ENCODE measurements at places on chromosomes 2 and 18.

DNA sequence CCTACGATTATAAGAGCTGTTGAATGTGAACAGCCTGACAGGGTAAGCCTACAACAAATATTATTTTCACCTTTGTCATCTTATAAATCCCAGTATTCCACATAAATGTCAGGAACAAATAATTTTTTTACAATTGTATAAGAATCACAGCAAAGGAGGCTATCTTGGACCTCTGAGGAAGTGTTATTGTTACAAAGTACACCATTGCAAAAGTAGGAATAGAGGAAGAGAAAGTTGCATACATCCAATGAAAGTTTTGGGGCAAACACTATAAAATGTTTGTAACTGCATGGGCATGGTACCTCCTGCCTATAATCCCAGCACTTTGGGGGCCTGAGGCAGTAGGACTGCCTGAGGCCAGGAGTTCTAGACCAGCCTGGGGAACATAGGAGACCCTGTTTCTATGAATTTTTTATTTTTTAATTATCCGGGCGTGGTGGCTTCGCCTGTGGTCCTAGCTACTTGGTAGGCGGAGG, 715 bp upstream of the MEMO1 start:
- peaks cover 33% of the 10 kb centered on the region for H3K4me1 ChIP-seq
- no peaks in the 10 kb centered on the region for H3K27me3 ChIP-seq
- peak overlapping the region; percentile 81 for H3K4me3 ChIP-seq
- H3K36me3 ChIP-seq: peaks cover 16% of the 10 kb centered on the region

GRCh38 chr2:46296840-46297545, at the start of gene EPAS1:
EPAS1 (plus strand) TSS chr2:46297407; CDS start chr2:46297912, 505 bp downstream.
- H3K4me3 ChIP-seq: peak within 1 kb of the TSS; percentile 77
- peak; percentile 86 for DNase-seq
- H3K36me3 ChIP-seq: no peaks in the 10 kb centered on the region
- peaks cover 20% of the 10 kb centered on the region for H3K4me1 ChIP-seq
- H3K27ac ChIP-seq: peak within 1 kb of the TSS; percentile 11

DNA sequence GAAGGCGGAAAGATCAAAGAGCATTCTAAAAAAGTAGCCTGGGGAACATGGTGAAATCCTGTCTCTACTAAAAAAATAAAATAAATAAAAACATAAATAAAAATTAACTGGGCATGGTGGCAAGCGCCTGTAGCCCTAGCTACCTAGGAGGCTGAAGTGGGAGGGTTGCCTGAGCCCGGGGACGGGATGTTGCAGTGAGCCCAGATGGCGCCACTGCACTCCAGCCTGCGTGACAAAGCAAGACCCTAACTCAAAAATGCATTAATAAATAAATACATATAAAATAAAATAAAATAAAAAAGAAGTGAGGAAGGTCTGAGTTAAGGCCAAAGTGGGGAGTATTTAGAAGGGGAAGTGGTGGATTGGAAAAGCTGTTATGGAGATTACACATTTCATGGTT, 1.3 kb upstream of the PSMD14 start:
- H3K27ac ChIP-seq: peak overlapping the region; percentile 58
- peaks cover 11% of the 10 kb centered on the region for H3K36me3 ChIP-seq
- peaks cover 2% of the 10 kb centered on the region for H3K27me3 ChIP-seq
- peaks cover 18% of the 10 kb centered on the region for H3K4me1 ChIP-seq

GRCh38 chr2:167353605-167354280, 465.5 kb downstream of the XIRP2 start:
- no peak for DNase-seq
- no peaks in the 10 kb centered on the region for H3K36me3 ChIP-seq
- H3K27ac ChIP-seq: no peak overlapping the region
- H3K27me3 ChIP-seq: no peaks in the 10 kb centered on the region
- no peak overlapping the region for H3K4me3 ChIP-seq

GRCh38 chr2:10863837-10864236, 47.9 kb upstream of the KCNF1 start:
- peaks cover 18% of the 10 kb centered on the region for H3K4me1 ChIP-seq
- no peak overlapping the region for H3K4me3 ChIP-seq
- no peak overlapping the region for H3K27ac ChIP-seq

DNA sequence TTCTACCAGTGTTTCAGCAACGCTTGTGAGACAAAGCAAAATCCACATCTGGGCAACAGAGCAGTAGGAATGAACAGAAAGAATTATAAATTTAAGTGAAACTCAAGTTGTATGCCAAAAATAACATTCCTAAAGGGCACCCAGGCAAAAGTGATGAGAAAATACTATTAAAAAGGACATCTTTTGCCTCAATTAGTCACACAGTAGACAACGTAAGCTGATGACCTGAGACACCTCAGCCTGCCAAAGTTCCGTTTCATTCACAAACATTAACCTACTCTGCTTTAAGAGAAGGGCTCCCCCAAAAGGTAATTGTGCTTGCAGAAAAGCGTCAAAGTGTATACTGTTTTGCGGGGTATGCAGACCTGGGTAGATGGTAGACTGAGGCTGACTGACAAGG, 7.2 kb downstream of the HDLBP start:
- no peak overlapping the region for H3K4me3 ChIP-seq
- H3K27ac ChIP-seq: peak overlapping the region; percentile 52
- no peaks in the 10 kb centered on the region for H3K27me3 ChIP-seq

DNA sequence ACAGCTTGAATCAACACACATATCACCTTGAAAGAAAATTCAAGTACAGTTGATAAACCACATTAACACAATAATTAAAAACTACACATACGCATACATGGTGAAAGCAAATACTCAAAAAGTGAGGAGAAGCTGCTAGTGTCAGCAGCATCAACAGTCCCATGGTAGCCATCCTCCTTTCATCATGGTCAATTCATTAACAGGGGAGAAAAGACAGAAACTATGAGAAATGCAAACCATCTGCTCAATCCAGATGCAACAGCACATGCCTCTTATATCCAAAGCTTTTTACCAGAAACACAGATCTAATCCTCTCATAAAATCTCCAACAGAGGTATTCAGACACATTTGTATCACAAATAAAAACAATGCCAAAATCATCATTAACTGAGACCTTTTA, 81.9 kb upstream of the CHRNA1 start:
- peak overlapping the region; percentile 10 for H3K4me3 ChIP-seq
- H3K4me1 ChIP-seq: peaks cover 25% of the 10 kb centered on the region
- DNase-seq: no peak
- H3K36me3 ChIP-seq: no peaks in the 10 kb centered on the region
- no peak overlapping the region for H3K27ac ChIP-seq

GRCh38 chr2:35365859-35366258, 989.7 kb upstream of the CRIM1 start:
- no peaks in the 10 kb centered on the region for H3K4me1 ChIP-seq
- no peaks in the 10 kb centered on the region for H3K36me3 ChIP-seq
- no peak overlapping the region for H3K4me3 ChIP-seq
- no peak for DNase-seq

DNA sequence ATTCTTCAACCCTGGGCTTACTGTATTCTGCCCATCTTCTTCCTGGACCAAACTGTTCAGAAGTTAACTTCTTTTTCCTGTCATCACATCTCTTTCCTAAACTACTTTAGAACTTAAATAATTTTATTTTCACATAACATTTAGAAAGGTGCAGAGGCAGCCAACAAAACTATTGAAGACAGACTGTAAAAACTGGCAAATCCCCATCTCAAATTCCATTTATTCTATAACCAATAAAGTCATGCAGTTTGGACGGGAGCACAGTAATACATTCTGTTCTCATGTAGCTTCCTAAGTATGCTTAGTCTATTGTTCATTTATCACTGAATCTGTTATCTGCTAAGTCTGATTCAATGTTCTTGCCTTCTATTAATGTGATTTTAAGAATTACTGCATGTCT, 99.1 kb downstream of the SMAD2 start:
- DNase-seq: no peak
- peaks cover 44% of the 10 kb centered on the region for H3K36me3 ChIP-seq
- peaks cover 10% of the 10 kb centered on the region for H3K4me1 ChIP-seq

DNA sequence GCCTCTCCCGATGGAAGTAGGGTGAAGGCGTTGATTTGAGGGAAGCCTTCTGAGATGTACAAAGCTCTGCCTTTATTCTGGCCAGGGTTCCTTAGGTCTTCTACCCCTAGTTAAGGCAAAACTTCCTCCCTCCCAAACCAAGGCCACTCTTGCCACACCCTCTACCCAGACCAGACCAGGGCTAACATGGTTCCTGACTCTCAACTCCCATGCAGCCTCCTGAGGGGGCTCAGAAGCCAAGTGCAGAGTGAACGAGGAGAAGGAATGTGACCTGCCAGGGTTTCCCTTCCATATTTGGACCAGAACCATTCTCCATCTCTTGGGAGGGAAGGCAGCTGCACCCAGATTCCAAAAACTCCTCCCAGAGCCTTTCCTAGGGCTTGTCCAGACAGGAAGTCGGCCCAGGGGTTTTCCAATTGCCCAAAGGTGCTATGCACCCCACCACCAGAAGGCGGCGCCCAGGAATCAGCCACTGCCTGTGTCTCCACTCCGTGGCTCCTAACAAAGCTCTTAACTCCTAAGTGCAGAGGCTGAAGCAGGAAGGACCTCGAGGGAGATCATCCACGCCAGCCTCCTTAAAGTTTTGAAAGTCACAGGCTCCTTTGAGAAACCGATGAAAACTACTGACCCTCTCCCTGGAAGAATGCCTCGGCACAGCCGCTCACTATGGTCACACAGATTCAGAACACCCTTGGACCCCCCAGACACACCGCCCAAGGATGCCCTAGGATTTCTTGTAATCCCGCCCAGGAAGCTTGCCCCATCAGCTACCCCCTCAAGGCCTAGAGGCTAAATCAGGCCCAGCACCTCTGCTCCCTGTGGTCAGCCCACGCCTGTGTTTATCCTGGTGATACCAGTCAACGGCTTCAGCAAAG, 157.8 kb downstream of the SMAD2 start:
- peaks cover 3% of the 10 kb centered on the region for H3K27me3 ChIP-seq
- DNase-seq: peak; percentile 74
- no peaks in the 10 kb centered on the region for H3K36me3 ChIP-seq
- H3K4me3 ChIP-seq: no peak overlapping the region
- peaks cover 2% of the 10 kb centered on the region for H3K4me1 ChIP-seq
- no peak overlapping the region for H3K27ac ChIP-seq

DNA sequence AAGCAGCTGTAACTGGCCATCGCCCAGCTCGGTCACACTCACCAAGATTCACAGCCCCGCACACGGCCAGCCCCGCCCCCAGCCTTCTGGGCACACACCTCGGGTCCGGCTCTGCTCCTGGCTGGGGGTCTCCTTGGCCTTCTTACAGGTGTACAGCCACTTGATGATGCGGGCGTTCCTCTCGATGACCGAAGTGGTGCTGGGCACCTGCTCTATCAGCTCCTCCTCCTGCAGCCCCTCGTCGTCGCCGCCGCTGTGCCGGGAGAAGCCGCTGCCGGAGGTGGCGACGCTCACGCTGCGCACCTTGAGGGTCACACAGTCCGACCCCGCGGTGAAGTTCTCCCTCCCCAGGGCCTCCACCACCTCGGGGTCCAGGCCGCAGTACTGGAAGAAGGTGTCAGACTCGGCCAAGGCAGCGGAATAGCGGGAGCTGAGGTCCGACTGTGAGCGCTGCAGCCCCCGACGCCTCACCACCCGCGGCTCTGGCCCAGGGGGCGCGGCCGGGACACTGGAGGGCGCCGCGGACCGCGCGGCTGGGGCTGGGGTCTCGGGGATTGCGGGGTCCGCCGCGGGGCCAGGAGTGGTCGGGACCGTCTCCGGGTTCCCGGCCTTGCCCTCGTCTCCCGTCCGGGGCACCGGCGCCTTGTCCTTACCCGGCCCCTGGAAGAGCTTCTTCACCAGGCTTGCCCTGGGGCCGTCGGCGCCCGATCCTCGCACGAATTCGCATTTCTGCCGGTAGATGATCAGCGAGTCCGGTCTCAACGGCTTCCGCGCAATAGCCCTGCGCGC, 769 bp downstream of the FAM110C start:
- peaks cover 20% of the 10 kb centered on the region for H3K4me1 ChIP-seq
- no peaks in the 10 kb centered on the region for H3K36me3 ChIP-seq
- H3K4me3 ChIP-seq: peak overlapping the region; percentile 55
- H3K27ac ChIP-seq: no peak overlapping the region
- no peak for DNase-seq

DNA sequence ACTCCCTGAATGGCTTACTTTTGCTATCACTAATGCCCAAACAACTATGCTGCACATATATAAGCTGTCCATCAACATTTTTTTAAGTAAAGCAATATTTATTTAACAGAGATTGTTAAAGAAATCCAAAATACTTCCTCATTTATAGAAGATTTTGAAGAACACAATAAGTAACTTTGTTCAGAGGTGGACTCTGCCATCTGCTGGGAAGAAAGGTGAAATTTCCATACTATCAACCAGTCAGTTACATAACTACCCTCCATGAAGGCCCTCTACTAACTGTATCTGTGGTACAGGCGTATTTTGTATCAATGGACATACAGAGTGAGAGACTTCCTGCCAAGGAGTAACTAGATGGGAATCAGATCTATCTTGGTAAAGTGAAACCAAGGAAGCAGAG, 106.0 kb downstream of the DTNB start:
- no peak overlapping the region for H3K27ac ChIP-seq
- peak; percentile 40 for DNase-seq
- no peak overlapping the region for H3K4me3 ChIP-seq
- H3K27me3 ChIP-seq: no peaks in the 10 kb centered on the region

DNA sequence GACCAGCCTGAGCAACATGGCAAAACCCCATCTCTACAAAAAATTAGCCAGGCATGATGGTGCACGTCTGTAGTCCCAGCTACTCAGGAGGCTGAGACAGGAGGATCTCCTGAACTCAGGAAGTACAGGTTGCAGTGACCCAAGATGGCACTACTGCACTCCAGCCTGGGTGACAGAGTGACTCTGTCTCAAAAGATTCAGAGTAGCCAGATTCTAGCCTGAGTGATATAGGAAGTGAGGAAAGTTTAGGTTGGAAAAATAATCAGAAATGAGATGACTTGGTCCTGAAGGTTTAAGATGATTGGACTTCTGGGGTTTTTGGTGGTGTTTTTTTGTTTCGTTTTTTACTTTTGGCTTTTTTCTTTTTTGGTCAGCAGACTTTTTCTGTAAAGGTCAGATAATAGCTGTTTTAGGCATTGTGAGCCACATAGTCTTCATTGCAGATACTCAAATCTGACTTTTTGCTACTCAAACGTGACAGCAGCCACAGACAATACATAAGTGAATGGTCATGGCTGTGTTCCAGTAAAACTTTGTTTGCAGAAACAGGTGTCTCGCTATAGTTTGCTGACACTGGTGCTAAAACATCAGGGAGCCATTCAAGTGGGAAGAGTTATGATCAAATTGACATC, 104.1 kb upstream of the UBXN4 start:
- H3K27ac ChIP-seq: no peak overlapping the region
- H3K4me3 ChIP-seq: no peak overlapping the region
- H3K4me1 ChIP-seq: peaks cover 10% of the 10 kb centered on the region
- no peak for DNase-seq

- no peaks in the 10 kb centered on the region for H3K27me3 ChIP-seq
- DNase-seq: no peak
- H3K36me3 ChIP-seq: peaks cover under 1% of the 10 kb centered on the region
- H3K4me3 ChIP-seq: no peak overlapping the region
Observed at GRCh38 chr2:65214361-65214760, 13.3 kb upstream of the ACTR2 start.

- no peak overlapping the region for H3K4me3 ChIP-seq
- no peaks in the 10 kb centered on the region for H3K4me1 ChIP-seq
- H3K36me3 ChIP-seq: no peaks in the 10 kb centered on the region
- DNase-seq: no peak
- peaks cover 2% of the 10 kb centered on the region for H3K27me3 ChIP-seq
- H3K27ac ChIP-seq: no peak overlapping the region
Observed at GRCh38 chr2:189521699-189522434, 58.7 kb downstream of the SLC40A1 start.

- H3K4me3 ChIP-seq: no peak overlapping the region
- peaks cover 14% of the 10 kb centered on the region for H3K4me1 ChIP-seq
- H3K27me3 ChIP-seq: no peaks in the 10 kb centered on the region
- DNase-seq: no peak
- no peak overlapping the region for H3K27ac ChIP-seq
- no peaks in the 10 kb centered on the region for H3K36me3 ChIP-seq
Observed at GRCh38 chr18:23927821-23928746, 86.5 kb upstream of the TTC39C start.

All from activated CD8-positive, alpha-beta T cell treated with anti-CD3 and anti-CD28 coated beads for 36 hours (primary cell).